IPS DF 6.9 (cell line): ENCODE measurements at places on chromosomes 5 and 9.

DNA sequence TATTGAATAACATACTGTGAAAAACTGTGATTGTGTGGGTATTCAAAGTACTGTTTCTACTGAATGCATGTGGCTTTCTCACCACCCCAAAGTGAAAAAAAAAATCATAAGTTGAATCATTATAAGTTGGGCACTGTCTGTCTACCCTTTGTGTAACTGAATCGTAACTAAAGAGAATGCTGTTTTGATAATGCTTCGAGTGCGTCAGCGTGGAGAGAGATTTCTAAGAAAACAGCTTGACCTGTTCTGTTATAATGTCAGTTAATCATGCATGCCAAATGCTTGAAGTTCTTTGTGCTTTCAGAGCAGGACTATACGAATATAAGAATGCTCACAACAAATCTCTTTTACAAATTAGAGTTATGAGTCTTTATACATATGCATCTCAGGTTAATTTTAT is 148.8 kb upstream of the SGCD start:
- DNase-seq, result no peak

GRCh38 chr5:81208904-81209303 is 24.2 kb upstream of the CKMT2 start:
- no peak for DNase-seq

DNA sequence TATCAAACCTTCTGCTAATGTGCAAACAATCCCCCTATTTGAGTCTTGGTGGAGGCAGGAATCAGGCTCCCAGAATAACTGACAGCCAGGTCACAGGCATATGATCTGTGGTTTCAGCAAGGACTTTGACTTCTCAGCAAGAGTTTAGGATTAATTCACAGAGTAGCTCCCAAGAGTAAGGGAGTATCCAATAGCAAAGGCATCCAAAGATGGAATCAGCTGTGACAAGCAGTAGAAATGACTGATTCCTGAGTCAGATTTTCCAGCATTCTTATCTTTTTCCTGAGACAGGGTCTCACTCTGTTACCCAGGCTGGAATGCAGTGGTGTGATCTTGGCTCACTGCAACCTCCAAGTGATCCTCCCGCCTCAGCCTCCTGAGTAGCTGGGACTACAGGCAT is 108.3 kb downstream of the EPB41L4A start:
- DNase-seq, result no peak

DNA sequence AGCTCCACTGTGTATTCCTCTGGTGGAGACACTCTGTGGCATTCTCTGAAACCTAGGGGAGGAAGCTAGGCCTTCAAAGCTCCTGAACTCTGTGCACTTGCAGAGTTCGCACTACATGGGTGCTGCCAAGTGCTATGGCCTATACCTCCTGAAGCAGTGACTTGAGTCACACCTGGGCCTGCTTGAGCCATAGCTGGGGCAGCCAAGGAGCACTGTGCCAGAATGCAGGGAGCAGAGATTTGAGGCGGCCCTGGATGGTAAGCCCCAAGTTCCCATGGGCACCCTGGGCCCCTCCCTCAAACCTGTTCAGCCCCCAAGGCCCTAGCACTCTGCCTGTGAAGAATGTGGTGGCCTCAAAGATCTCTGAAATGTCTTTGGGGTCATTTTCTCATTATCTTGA is 212.9 kb downstream of the SPATA31A6 start:
- DNase-seq, result no peak

DNA sequence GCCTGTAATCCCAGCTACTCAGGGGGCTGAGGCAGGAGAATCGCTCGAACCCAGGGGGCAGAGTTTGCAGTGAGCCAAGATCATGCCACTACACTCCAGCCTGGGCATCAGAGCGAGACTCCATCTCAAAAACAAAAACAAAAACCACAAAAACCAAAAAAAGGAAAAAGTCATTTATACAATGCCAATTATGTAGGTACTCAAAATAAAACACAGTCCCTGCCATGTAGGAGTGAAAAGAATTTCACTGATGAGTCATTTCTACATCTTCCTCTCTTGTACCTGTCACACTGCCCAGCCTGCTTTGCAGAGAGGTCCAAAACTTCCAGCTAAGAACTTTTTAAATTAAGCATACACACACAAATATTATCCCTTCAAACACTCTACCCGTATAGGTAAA is 215.8 kb downstream of the EPB41L4A start:
- no peak for DNase-seq

DNA sequence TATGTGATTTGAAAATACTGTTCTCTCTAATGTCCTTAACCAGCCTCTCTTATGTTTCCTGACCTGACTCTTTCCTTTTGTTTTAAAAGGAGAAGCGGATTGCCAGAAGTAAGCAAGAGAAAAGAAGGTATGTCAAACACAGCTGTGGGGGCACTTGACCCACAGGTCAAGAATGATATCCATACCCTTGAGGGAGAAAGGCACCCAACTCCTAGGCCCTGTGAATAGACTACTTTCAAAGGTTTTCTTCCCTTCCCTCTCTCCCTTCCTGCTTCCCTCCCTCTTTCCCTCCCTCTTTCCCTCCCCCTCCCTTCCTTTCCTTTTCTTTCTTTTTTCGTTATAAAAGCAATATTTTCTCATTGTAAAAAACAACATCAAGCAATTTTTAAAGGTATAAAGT is 306.8 kb downstream of the TRPM3 start:
- DNase-seq, result no peak

DNA sequence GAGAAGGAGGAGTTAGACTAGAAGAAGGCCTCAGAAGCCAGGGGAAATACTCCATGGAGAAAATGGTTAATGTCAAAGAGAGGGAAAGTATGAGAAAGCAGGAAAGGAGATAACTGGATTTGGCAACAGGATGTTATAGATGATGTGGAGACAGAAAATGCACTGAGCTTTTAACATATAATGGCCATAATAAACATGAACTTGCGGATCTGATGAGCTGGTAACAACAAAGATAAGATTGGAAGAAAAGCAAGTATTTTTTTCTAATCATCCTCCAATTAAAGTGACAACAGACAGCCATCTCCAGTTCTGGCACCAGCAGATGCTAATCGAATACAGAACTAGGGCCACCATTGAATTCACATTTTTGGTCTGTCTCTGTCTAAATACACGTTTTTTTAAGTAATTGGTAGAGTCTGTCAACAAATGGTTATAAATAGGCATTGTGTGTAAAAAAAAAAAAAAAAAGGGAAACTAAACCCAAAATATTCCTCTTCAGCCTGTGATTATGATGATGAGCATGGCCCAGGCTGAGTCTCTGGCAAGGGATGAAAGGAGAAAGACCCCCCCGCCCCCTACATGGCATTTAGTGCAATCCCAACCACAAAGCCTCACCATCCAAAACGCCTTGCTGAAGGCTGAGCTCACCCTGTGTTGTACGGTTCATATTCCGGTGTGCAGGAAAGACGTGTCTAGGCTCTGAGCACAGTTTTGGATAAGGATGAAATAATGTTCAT is 149.5 kb upstream of the LHFPL2 start:
- DNase-seq, result no peak

DNA sequence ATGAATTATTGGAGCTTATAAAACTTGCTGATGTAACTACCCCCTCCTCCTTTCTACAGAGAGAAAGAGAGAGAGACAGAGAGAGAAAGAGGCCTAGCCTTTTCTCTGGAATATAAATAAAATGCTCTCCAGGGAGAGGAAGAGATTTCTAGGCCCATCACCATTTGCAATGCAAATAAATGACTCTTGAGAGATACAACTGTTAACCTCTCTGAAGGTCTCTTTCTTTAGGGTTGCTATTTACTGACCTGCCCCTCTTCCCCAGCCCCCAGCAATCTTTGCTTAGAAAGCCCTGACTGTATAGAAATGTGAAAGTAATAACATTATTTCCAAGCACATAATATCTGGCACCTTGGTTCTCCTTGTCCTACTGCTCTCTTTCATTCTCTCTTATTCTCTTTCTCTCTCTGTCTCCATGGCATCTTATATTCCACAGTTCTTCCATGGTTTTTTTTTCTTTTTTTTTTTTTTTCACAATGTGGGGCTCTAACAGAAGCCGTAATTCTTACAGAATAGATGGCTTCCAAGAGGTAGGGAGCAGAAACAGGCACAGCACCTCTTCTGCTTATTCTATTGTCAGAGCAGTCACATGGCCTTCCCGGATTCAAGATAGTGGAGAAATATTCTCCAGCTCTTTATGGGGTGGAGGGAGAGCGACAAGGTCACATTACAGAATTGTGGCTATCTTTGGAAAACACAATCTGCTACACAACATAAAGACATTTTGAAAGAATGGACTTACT is 1087.9 kb upstream of the NUDT12 start:
- DNase-seq, result no peak

DNA sequence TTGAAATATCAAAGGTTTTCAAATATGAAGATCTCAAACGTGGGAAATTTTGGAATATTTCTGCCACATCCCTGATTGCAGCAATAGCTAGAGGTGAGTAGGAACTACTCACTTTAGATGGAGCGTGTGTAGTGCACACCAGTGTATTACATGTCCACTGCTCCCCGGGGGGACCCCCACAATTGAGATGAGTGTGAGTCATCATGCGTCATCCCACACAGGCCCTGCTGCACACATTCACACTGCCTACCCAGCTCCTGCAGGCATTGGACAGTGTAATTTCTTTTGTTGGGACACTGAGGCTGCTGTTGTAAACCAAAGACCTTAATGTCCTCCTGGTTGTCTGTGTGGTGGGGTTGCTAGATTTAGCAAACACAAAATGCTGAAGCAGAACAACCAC is 280.0 kb downstream of the GAS1 start:
- no peak for DNase-seq

DNA sequence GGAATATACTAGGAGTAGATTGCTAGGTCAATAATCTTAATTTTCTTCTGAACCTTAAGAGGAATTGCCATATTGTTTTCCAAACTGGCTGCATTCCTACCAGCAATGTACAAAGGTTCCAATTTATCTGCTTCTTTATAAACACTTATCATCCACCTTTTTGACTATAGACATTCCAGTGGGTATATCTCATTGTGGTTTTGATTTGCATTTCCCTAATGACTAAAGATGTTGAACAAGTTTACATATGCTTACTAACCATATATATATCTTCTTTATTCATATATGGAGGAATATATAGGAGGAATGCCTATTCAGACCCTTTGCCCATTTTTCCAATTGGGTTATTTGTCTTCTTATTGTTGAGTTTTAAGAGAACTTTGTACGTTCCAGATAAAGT is 7.6 kb downstream of the DNAJC18 start:
- DNase-seq, result no peak

DNA sequence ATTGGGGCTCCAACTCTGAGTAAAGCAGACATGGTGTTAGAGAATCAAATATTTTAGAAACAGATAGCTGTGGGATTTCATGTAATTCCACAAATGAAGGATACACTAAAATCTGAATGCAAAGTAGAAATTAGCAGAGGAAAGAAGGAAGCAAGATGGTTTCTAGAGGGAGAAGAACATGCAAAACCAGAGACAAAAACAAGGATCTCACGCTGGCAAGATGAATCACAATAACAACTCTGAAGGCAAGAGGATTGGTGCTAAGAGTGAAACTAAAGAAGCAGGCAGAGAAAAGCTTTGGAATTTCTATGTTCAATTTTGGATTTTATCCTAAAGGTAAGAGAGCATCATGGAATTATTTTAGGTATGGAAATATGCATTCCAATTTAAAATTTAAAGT is 857.2 kb upstream of the COX7C start:
- DNase-seq, result no peak

- DNase-seq, result no peak
Measured at GRCh38 chr5:159682623-159683022, 233.7 kb upstream of the ADRA1B start.

DNA sequence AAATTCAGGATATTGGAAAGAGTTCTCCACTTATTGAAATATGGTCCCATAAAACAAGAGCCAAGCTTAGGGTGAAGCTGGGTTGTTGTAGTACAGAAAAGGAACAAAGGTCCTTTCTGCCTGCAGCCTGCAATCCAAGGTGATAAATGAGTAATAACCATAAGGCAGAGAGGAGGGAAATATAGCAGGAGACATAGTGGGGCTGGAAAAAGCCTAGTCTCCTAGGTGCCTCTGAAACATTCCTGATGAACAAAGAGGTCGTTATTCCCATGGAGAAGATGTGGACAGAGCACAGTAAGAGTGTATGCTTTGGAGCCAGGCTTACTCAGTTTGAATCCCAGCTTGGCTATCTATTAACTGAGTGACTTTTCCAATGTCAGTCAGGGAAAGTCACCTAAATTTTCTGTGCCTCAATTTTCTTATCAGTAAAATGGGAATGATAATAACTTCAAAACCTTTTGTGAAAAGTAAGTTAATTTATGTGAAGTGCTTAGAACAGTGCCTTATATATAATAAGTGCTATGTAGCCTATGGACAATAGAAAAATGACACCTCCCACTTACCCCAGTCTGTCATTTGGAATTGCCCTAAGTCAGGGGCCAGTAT is 110.8 kb upstream of the GRIN3A start:
- DNase-seq, result no peak

- no peak for DNase-seq
Measured at GRCh38 chr5:24642022-24642421, 2.8 kb downstream of the CDH10 start.

GRCh38 chr5:73447530-73448462 is 781 bp downstream of the FOXD1 start:
- no peak for DNase-seq

DNA sequence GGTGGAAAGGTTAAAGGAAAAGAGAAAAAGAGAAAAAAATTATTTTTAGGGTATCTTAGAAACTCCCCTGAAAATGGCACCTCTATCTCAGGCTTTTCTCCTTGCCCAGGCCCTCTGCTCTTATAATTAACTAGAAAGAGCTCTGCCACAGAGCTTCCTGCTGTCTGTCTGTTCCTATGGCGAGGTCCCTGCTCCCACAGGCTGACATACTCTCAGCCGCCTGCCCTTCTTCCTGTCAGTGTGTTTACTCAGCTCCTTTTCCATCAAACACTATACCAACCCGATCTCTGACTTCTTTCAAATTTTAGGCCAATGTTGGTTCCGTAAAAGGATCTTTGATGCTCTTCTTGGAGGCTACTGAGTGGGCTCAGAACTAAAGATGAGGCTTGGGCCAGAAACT is 482.6 kb downstream of the DMAC1 start:
- DNase-seq, result no peak

GRCh38 chr5:15132816-15133405 is 261.3 kb upstream of the ANKH start:
- DNase-seq, result no peak

GRCh38 chr9:16028548-16028947 is 475.7 kb downstream of the CCDC171 start:
- no peak for DNase-seq

DNA sequence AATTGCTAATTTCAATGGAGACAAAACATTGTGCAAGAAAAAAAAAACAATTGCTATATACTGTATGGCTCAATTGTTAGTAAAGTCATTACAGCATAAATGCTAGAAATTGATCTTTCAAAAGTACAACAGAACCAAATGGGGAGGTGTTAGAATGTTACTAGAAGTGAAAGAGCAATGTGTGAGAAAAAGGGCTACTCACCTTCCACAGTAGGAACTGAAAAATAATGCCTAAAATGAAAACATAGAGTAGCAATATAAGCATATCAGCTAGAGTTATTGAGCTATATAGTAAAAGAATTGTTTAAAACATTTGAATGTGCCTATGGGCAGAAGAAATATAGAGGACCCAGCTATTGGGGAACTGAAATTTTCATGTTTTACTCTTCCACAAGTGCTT is 10.9 kb upstream of the RXFP3 start:
- no peak for DNase-seq

GRCh38 chr9:116647515-116647809 is 39.6 kb upstream of the TRIM32 start:
- DNase-seq, result no peak

GRCh38 chr9:35538361-35539234 is 48.7 kb downstream of the RUSC2 start:
- no peak for DNase-seq

GRCh38 chr9:76567086-76567485 is 108.1 kb downstream of the GCNT1 start:
- DNase-seq, result no peak
